NCI-H2227 treated with DMSO at 0.1 percent for 48 hours (cell line): ENCODE measurements at places on chromosomes 16 and 17.
A peak's percentile ranks its signal among the peaks of the same experiment; 100 is the strongest.

DNA sequence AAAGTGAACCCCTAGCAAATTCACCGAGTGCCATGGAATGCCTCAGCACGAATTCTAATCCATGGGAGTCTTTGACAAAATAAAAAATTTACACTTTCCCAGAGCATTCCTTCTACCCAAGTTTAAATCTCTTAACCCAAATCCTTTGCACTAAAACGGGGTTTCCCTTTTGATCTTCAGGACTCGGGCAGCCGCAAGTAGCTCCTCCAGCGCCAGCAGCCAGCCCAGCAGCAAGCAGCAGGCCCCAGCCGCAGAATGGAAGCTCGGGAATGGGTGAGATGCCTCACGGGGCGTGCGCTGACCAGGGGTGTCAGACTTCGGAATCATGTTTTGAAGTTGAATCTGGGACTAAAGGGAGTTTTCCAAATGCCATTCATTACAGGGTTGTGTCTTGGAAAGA is 42.4 kb downstream of the RPA1 start:
- no peak for DNase-seq

GRCh38 chr17:75077496-75078283 is 10.1 kb upstream of the SLC16A5 start:
- no peak for DNase-seq

DNA sequence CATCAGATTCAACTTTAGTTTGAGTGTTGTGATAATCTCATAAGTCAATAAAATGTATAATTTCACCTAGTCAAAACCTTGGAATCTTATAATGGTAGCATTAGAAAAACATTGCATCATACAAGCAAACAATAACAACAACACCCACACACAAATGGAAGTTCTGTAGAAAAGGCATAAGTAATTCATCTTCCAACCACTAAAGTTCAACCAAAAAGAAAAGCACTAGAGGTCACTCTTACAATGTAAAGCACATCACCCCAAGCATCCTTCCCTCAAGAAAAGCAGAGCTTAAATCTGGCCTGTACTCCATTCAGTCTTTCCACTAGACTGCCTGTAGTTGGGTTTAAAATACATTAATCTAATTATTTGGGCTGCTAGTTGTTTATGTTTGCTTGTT is 1.8 kb downstream of the CNTNAP4 start:
- DNase-seq = peak; percentile 45

DNA sequence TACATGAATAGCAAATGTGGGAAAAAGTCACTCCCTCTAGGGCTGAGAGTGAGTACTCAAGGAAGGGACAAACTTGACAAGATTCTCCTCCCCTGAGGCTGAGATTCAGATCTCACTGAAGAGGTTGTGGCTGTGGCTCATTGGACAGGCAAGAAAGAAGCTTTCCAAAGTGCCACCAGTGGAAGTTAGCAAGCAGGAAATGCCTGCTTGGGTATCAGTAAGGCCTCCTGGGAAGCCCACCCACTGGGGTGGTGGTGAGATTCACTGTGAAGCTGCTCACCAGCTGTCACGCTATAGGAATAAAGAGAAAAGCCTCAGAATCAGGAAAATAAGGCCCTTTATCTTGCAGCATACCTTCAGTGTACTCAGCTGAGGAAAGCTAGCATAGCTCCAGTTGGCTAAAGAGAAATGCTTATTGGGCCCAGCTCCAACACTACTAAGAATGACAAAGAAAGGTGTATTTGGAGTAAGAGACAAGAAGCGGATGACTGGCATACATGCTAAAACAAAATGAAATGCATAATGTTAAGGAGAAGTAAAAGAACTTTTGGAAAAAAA is 274.4 kb upstream of the TOM1L1 start:
- DNase-seq = no peak

DNA sequence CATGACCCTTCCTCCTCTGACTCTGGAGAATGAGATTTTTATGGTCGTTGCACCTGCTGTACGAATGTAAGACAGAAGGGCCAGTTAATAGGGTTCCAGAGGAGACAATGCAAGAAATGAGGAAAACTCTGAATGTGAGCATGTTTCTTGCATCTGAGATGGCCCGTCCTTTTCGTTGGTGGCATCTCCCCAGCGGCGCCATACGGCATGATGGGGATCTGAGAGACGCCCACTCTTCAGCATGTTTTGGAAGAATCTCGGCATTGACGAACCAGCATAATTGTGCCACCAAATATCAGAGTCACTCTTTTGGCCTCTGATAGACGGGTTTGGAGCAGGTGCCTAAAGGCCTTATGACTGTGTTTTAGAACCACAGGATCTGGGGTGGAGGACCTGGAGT is 126.5 kb upstream of the RCVRN start:
- DNase-seq = no peak

DNA sequence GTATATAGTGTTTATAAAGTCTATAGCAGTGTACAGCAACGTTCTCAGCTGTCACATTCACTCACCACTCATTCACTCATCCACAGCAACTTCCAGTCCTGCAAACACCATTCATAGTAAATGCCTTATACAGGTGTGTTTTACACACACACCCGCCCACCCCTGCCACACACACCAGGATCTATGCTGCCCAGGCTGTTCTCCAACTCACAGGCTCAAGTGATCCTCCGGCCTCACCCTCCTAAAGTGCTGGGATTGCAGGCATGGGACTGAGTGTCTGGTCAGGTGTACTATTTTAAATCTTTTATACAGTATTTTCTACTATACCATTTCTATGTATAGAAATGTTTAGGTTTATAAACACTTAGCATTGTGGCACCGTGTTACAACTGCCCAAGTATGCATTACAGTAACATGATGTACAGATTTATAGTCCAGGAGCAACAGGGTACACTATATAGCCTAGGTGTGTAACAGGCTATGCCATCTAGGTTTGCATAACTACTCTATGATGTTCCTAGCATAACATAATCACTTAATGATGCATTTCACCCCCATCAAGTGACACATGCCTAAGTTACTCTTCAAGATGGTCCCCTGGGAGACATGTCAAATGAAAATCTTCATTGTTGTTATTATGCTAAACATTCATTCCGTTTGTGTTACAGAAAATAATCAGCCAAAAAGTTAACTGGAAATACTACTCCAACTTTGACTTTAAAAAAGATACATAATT is 42.5 kb downstream of the CREBBP start:
- no peak for DNase-seq

DNA sequence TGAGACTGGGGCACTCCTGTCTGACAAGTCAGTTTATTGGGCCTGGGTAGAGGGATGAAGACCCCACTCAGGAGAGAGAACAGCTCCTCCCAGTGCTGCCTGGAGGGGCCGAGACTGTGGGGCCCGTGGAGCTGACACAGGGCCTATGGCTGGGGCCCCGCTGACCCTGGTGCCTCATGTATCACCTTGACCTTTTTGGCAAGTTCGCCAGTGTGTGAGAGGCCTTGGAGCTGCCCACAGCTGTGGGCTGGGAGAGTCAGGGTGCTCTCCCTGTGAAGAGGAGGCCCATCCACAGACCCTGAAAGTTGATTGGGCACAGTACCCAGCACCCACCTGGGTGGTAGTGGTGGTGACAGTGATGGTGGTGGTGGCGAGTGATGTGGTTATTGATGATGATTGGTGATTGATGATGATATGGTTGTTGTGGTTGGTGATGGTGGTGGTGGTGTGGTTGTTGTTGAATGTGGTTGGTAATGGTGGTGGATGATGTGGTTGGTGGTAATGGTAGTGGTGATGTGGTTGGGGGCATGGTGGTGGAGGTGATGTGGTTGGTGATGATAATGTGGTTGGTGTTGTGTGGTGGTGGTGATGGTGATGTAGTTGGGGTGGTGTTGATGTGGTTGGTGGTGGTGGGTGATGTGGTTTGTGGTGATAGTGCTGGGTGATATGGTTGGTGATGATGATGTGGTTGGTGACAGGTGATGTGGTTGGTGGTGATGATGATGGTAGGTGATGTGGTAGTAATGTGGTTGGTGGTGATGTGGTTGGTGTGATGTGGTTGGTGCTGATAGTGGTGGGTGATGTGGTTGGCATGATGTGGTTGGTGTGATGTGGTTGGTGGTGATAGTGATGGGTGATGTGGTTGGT is 29.1 kb downstream of the BAHCC1 start:
- no peak for DNase-seq

GRCh38 chr17:16464303-16465051 is 27.5 kb downstream of the LRRC75A start:
- no peak for DNase-seq

DNA sequence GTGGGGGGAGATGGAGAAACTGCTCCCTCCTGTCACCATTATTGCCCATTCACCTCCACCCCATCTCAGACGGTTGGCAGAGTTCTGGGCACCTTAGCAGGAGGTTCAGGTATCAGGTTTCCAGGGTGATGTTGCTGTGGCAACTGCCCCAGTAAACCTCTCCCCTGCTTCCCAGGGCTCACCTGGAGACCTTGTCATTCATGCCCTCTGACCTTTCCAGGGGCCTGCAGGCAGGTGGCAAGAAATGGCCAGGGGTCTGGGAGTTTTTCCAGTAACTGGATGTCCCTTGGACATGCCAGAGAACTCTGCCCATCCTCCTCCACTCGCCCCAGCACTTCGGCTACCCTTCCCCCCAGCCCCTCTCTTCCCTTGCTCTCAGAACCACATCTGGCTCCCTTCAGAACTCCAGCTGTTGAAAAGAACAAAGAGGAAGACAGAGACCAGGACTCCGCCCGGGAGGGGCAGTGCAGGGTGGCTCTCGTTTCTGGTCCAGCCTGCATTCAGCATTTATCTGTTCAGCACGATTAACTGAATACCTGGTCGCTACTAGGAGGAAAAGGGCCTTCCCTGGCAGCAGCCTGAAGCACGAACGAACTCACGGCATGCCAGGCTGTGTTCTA is 8.5 kb downstream of the MLLT6 start:
- no peak for DNase-seq

GRCh38 chr16:6157806-6158205 is 1060.2 kb upstream of the EEF2KMT start:
- DNase-seq = no peak

GRCh38 chr17:75428543-75429469 is 23.3 kb upstream of the GRB2 start:
- no peak for DNase-seq

DNA sequence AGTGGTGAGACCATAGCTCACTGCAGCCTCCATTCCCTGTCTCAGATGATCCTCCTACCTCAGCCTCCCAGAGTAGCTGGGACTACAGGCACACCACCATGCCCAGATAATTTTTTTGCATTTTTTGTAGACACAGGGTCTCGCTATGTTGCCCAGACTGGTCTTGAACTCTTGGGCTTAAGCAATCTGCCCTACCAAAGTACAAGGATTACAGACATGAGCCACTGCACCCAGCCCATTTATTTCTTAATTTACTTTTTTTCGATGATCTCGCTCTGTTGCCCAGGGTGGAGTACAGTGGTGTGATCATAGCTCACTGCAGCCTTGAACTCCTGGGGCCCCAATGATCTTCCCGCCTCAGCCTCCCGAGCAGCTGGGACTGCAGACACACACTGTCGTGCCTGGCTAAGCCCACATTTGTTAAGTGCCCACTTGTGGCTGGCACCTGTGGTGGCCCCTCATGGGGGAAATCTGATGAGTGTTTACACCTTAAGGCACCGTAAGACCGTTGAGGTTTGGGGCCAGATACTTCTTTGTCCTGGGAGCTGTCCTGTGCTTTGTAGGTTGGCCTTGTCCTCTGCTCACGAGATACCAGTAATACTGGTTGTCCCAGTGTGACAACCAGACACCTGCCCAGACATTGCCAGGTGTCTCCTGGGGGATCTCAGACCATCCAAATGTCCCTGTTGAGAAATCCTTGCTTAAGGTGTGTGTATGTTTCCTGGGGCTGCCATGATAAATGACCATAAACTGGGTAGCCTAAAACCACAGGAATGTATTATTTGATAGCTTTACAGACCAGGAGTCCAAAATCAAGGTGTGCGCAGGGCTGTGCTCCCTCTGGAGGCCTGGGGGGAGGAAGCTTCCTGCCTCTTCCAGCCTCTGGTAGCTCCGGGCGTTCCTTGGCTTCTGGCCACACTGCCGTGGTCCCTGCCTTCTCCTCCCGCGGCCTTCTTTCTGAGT is 141.4 kb upstream of the GSE1 start:
- no peak for DNase-seq

DNA sequence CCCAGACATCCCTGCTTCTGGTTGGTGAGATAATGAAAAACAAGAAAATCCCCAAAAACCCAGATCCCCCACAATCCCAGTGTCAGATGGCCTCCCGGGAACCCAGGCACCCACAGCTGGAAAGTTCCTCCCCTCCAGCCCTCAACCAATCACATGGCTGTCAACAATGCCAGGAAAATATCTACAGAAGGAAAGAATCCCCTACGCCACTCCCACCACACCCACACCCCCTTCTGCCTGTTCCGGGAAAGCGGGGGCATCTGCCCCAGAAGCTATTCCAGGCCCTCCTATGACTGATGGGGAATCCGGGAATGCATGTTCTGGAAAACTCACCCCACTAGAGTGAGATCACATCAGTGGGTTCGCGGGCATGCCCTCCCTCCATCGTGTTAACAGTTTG is 1.8 kb downstream of the TMEM95 start:
- no peak for DNase-seq

- no peak for DNase-seq
Observed at GRCh38 chr17:60803059-60803458, 125.4 kb downstream of the BCAS3 start.

DNA sequence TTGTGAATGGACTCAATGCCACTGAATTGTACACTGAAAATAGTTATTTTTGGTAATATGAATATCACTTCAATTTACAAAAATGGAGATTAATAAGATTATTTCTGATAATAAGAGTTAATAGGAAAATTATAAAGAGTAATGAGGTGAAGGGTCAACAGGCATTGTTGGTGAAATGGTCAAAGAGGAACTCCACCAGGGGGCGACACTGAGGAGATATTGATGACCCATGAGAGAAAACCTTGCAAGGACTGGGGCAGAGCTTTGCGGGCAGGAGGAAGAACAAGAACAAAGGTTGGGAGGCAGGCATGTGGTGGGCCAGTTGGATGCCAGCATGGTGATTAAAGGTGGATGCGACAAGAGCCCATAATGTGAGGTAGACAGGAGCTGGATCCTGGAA is 74.0 kb upstream of the XYLT1 start:
- no peak for DNase-seq

DNA sequence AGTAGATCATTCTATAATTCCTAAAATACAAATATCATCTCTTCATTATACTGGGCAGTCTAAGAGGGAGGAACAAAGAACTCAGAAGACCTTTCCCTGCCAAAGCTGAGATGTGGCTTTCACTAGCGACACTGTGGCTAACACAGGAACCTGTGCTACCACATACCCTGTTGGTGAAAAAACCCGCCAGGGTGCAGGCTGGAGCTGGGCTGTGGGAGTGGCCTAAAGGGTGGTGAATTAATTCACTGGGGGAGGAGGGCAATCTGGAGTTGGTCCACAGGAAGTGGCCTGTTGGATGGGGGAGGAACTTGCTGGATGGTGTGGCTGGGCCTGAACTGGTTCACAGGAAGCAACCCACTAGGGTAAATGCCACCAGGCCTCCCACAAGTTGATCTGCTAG is 7.4 kb downstream of the ZNF594 start:
- no peak for DNase-seq

GRCh38 chr17:17508646-17509591 is 12.7 kb upstream of the RASD1 start:
- DNase-seq = no peak

GRCh38 chr17:16662936-16663335 is 9.3 kb upstream of the ZNF624 start:
- DNase-seq = no peak
